A549 treated with CORT108297 at 1 μM for 4 hours (cell line): ENCODE measurements at places on chromosomes 2 and 18. TPM values are rescaled to one million over a fixed set of nuclear protein-coding genes. Genes with fewer than 3 reads are reported as not detected.

SYT4 gene
- total RNA-seq, result not detected in 5 replicates

TLX2 gene
- 0.16 to 0.44 TPM (median 0.27 TPM) in 5 replicates for total RNA-seq

MC2R gene
- total RNA-seq, result not detected in 5 replicates

MARCHF4 gene
- total RNA-seq, result 40.0 to 54.4 TPM (median 45.6 TPM) in 5 replicates

DTNB gene
- 7.5 to 10.1 TPM (median 9.4 TPM) in 5 replicates for total RNA-seq

SIX3 gene
- 0.36 to 0.58 TPM (median 0.52 TPM) in 5 replicates for total RNA-seq

C2orf78 gene
- total RNA-seq, result not detected in 5 replicates

NEMP2 gene
- total RNA-seq, result 4.9 to 9.6 TPM (median 7.5 TPM) in 5 replicates

GYPC gene
- not detected in 5 replicates for total RNA-seq

NEB gene
- total RNA-seq, result 0.12 to 0.70 TPM (median 0.22 TPM) in 5 replicates

TBC1D8 gene
- total RNA-seq, result 51.4 to 78.5 TPM (median 73.8 TPM) in 5 replicates

ME2 gene
- total RNA-seq, result 33.0 to 42.7 TPM (median 36.0 TPM) in 5 replicates

TMEM17 gene
- total RNA-seq, result 5.3 to 6.0 TPM (median 5.5 TPM) in 5 replicates

LHCGR gene
- not detected in 5 replicates for total RNA-seq

IFIH1 gene
- total RNA-seq, result 0.88 to 1.5 TPM (median 1.1 TPM) in 5 replicates

EVX2 gene
- not detected in 5 replicates for total RNA-seq

COLEC11 gene
- total RNA-seq, result 0.50 to 0.62 TPM (median 0.55 TPM) in 5 replicates

SCYGR2 gene
- not detected in 5 replicates for total RNA-seq

MYCN gene
- total RNA-seq, result 0.03 TPM in 1 of 5 replicates, not detected in the others

VIT gene
- total RNA-seq, result 0.04 TPM in 1 of 5 replicates, not detected in the others

SNTG2 gene
- total RNA-seq, result not detected in 5 replicates

IKZF2 gene
- total RNA-seq, result 0.05 to 0.29 TPM (median 0.16 TPM) in 5 replicates

NYAP2 gene
- not detected in 5 replicates for total RNA-seq

WDR35 gene
- total RNA-seq, result 12.4 to 17.2 TPM (median 15.1 TPM) in 5 replicates

C1QL2 gene
- 0.06 to 0.20 TPM (median 0.07 TPM) in 5 replicates for total RNA-seq

CPO gene
- total RNA-seq, result 0.09 to 0.15 TPM (median 0.12 TPM) in 3 of 5 replicates, not detected in the others
